Tongue (tissue), 3 donors: ENCODE measurements at places on chromosomes 16 and 17. TPM values are rescaled to one million over a fixed set of nuclear protein-coding genes. Genes with fewer than 3 reads are reported as not detected.

DNA sequence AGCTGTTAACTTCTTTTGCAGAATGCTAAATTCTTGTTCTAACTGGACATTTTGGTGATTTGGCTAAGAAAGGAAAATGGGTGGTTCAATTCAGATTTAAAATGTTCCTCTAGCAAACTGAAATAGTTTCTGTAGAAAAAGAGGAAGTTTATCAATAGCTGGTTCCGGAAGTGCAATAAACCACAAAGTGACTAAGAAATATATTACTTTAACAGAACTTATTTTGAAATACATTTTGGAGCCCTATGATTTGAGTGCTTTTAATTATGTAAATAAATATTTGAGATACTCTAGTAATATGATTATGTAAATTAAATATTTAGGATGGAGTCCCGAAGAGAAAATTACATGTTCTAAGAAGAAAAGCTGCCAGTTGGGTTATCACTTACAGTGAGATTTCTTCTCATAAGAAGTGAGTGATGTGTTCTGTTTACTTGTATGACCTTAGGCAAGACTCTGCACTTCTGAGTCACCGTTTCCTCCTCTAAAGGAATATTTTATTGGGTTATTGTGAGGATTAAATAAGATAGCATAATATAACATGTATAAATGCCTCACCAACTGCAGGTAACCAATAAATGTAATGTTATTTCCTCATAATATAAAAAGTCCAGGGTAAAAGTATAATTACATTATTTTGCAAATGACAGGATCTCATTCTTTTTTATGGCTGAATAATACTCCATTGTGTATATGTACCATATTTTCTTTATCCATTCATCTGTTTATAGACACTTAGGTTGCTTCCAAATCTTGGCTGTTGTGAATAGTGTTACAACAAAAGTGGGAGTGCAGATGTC, at the start of gene EVI2B:
Gene EVI2B, minus strand, starts transcription at position 73 of the 800 bp plus-strand sequence. CDS start 8,445 bp downstream, outside the sequence.
- DNase-seq, result no peak

GRCh38 chr17:15381707-15382106, 40.3 kb upstream of the TEKT3 start:
- DNase-seq, result no peak

DNA sequence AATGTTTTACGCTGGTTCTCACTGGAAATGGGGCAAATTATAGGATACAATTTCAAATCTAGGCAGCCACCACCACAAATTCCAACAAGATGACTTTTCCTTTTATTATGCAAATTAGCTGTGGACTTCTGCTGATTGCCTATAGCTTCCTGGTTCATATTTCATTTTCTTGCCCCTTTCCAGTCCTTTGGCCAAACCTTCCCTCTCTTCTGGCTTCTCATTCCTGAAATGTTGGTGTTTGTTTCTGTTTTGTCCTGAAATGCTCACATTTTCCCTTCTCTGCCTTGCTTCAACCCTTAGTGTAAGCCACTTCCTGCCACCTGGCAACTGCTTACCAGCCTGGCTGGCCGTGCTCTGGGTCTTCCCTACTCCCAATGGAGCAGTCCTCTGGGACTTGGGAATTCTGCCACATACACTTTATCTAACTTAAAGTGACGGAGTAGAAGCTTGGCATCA, 14.0 kb downstream of the PRSS54 start:
- no peak for DNase-seq

DNA sequence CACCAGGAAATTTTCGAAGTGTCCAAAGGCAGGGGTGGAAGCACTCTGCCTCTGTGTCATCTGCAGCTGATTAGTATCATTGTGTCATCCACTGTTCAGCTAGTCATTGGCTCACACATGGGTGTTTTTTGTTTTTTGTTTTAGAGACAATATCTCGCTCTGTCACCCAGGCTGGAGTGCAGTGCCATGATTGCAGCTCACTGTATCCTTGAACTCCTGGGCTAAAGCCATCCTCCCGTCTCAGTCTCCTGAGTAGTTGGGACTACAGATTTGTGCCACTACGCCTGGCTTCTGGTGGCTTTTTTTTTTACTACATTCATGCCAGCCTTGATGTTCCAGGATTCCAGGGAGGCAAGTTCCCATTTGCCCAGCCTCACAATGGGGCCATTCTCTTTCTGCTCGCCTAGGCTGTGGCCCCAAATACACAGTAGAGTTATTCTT, 32.5 kb upstream of the MYO18A start:
- no peak for DNase-seq

The SAMD14 gene
- 1.0 TPM for total RNA-seq

GRCh38 chr16:23692190-23692837, 13.6 kb downstream of the PLK1 start:
- no peak for DNase-seq
